Psoas muscle (tissue), 8 donors: ENCODE measurements at places on chromosomes 16 and 17. TPM values are rescaled to one million over a fixed set of nuclear protein-coding genes. Genes with fewer than 3 reads are reported as not detected.

The DNAI2 gene
- not detected for total RNA-seq

- no peaks in the 10 kb centered on the region for H3K4me1 ChIP-seq
- no peak for DNase-seq
- peaks cover 100% of the 10 kb centered on the region for H3K36me3 ChIP-seq
- no peaks in the 10 kb centered on the region for H3K27me3 ChIP-seq
Measured at GRCh38 chr17:28635506-28635905, 9.5 kb downstream of the BLTP2 start.

DNA sequence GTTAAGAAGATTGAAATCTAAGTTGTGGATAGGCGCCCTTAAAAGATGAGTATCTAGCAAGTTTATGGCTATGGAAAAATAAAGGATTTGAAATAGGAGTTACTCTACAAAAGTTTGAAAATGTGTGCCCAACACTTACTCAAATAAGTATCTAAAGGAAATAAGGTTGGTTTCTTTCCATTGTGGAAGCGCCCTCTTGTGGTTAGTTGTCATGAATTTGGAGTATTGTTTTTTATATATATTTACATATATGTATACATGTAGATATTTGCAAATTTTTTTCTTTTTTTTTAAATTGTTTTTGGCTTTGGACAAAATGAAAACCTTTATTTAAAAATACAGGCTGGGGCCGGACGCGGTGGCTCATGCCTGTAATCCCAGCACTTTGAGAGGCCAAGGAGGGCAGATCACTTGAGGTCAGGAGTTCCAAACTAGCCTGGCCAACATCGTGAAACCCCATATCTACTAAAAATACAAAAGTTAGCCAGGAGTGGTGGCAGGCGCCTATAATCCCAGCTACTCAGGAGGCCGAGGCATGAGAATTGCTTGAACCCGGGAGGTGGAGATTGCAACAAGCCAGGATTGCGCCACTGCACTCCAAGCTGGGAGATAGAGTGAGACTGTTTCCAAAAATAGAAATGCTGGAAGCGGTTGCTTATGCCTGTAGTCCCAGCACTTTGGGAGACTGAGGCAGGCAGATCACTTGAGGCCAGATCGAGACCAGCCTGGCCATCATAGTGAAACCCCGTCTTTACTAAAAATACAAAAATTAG, 24.0 kb upstream of the VPS4A start:
- peak overlapping the region; percentile 71 for H3K27ac ChIP-seq
- no peaks in the 10 kb centered on the region for H3K27me3 ChIP-seq
- H3K4me3 ChIP-seq, result no peak overlapping the region
- peaks cover 17% of the 10 kb centered on the region for H3K4me1 ChIP-seq

GRCh38 chr17:48522031-48522653, 8.7 kb downstream of the HOXB1 start:
- H3K27ac ChIP-seq, result no peak overlapping the region
- peaks cover 17% of the 10 kb centered on the region for H3K27me3 ChIP-seq
- DNase-seq, result peak; percentile 52
- H3K36me3 ChIP-seq, result no peaks in the 10 kb centered on the region
- H3K4me3 ChIP-seq, result no peak overlapping the region
- H3K4me1 ChIP-seq, result no peaks in the 10 kb centered on the region
